ENCODE measurements at places on chromosomes 4 and X. TPM values are rescaled to one million over a fixed set of nuclear protein-coding genes. Genes with fewer than 3 reads are reported as not detected.

Gene ASB11
- not detected for total RNA-seq

Gene TCEAL2
- total RNA-seq: not detected

Gene CNGA1
- not detected for total RNA-seq

Gene PRDM8
- 1.2 TPM for total RNA-seq

Gene EPHA5
- total RNA-seq: not detected

Gene RELL1
- 187 TPM for total RNA-seq

Gene DDX60
- total RNA-seq: 42.5 TPM

Gene PNCK
- not detected for total RNA-seq

Gene RHOH
- 0.65 TPM for total RNA-seq

Gene PTTG2
- 0.51 TPM for total RNA-seq

Gene CT45A10
- not detected for total RNA-seq

Gene SPANXB1
- total RNA-seq: not detected

DNA sequence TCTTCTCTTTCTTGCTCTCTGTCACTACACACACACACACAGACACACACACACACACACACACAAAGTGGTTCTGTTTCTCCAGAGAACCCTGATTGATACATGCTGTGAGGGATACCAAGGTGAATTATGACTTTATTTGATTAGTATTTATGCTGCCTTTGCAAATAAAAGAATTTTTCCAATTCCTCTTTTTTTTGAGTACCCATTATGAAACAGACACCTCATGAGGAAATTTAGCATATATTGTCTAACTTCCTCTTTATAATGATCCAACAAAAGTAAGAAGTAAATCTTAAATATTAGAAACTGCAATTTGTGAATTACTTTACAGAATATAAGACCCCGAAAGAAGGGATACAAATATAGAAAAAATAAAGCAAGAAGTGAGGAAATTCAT is 14.3 kb upstream of the RAB28 start:
- DNase-seq: no peak

DNA sequence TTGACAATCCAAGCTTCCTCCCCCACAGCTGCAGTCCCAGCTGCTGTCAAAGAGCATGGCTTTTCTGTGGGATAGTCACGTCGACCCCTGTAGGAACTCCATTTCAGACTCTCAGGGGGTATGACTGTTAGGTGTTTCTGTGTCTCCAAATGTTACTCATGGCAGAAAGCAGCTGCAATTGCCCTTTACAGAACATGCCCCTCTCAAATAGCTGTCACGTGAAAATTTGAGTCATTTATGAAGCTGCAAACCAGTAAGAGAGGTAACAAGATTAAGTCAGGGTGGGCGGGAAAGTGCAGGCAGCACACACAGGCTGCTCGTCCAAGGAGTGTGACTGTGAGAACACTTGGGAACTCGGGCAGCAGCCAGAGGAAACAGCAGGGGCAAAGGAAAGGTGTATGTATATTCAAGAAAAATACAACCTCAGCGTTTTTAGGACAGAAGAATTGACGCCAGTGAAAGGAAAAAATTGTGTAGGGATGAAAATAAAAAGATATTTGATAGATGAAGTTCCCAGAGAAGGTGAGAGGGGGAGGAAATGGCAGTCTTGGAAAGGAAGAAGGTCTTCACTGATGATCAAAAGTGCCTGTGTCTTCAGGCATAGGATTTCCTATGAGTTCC is 66.5 kb upstream of the TMEM184C start:
- DNase-seq: peak; percentile 15

DNA sequence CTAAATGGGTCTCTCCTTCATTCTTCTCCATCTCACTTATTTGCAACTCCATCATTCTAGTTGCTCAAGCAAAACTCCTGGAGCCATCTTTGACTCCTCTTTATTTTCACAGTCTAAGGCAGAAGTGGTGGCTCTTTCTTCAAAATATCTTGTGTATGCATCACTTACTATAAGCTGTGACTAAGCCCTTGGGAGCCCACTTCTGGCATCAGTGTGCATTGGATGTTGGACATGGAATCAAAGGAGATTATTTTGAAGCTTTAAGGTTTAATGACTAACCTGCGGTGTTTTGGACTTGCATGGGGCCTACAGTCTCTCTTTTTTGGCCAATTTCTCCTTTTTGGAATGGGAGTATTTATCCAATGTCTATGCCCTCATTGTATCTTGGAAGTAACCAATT is 276.8 kb downstream of the SPOCK3 start:
- no peak for DNase-seq

DNA sequence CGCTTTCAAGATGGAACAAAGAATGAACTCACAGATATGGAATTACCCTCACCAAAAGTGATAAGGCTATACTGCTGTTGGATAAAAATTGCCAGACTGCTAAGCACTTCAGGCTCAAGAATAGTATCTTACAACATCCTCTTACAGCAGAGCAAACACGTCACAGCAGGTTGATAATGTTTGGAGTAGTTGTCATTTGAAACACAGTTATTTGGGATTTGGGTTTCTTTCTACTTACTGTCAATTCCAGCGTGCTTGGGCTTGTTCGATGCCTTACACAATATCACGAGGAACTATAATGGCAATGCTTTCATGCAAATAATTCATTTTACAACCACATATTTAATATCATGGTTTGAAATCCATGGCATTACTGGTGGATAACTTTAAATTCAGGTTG is 1223.7 kb upstream of the AGA start:
- DNase-seq: no peak

GRCh38 chr4:10504570-10505179 is 47.4 kb upstream of the ZNF518B start:
- no peak for DNase-seq

GRCh38 chrX:9737363-9737762 is 28.3 kb downstream of the GPR143 start:
- DNase-seq: no peak

DNA sequence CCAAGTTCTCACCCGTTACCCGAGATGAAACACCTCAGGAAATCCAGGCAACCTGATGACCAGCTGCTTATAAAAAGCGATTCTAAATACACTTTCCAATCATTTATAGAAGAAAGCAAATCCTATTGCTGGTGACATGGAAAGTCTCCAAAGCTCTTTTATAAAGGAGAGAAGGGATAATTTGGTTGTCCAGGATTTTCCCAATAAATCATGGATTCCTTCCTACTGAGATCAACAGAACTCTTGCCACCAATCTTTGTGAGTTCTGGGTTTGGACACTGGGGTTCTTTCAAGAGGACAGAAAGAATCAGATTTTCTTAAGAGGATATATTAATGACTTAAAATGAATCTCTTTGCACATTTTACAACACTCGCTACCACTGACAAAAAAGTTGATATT is 24.7 kb upstream of the SOD3 start:
- no peak for DNase-seq

DNA sequence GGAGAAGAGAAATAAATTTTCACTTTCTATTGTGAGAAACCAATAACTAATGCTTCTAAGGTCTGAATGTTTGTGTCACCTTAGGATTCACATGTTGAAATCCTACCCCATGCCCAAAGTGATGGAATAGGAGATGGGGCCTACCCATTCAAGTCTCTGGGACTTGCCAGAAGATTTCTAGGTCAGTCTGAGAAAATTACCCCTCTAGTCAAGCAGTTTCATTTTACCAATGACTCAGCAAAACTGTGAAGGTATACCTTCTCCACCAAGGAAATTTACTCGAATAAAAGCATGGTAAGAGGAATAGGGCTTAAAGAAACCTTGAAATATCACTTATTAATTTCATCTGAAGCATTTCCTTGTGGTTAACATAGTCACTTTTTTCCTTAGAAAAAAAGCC is 23.5 kb upstream of the PAPSS1 start:
- no peak for DNase-seq

- no peak for DNase-seq
Measured at GRCh38 chrX:2962381-2962780, 33.2 kb upstream of the ARSD start.

GRCh38 chrX:30572004-30572403 is 5.6 kb downstream of the TASL start:
- no peak for DNase-seq

GRCh38 chr4:182560358-182560757 is 317.2 kb downstream of the TENM3 start:
- peak; percentile 54 for DNase-seq

DNA sequence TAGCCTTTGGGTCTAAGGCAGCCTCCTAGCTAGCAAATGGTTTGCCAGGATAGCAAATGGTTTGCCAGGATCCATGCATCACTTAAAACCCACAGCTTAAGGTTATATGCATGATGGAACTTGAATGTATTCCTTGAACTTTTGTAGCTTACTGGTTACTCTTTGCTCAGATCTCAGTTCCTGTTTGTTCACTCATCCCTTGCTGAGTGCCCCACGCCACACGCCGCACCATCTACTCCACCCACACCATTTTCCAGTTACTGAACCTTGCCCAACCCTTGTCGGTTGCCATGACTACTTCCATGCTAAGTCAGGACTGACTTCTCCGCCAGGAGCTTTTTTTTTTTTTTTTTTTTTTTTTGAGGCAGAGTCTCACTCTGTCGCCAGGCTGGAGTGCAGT is 29.5 kb upstream of the XIAP start:
- no peak for DNase-seq

DNA sequence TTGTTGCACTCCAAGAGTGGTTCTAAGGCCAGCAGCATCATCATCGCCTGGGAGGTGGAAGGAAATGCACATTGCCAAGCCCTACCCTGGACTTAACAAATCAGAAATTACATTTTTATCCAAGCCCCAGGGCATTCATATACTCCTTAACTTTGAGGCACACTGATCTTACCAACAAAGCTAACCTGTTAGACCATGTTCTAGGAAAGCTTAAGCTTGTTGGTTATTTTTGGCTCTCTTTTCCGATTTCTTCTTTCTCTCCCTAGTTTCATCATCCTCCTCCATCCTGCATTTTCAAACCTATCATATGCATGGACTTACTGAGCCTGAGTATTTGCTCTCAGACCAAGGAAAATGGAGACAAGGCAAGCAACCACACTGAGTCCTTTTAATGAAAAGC is 133.4 kb downstream of the OPHN1 start:
- DNase-seq: no peak

GRCh38 chrX:68413254-68413653 is 20.0 kb downstream of the OPHN1 start:
- no peak for DNase-seq
